H1 (cell line): ENCODE measurements at places on chromosomes 5 and 9.

DNA sequence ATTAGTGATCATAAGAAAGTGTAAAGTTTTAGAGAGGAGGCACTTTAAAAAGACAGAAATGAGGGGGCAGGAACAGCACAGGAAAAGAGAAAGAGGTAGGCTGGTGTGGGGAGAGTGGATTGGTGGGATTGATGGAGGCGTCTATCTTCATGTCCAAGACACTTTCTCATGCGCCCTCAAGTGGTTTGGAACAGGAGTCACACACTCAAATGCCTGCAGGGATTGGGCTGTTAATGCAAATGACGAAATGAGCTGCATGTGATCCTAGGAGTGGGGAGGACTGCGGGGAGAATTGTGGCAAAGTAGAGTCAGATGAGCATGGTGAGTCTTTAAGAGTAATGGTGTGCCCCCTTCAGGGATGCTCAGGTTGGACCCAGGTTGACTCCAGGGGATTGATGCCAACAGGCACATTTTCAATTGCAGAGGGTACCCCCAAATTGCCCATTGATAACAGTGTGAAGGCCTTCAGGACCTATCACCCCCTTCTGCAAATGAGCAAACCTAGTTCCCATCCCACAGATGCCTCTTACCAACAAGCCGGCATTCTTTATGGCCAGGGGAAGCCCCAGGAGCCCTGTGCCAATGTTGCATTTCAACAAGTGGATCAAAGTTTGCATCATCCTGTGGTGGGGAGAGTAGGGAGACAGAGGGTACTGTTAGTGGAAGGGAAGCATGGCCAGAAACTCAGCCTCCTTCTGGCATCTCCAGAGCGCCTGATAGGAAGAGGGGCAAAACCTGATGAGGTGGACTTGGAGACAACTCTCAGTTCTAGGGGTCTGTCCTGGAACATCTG, 5.3 kb downstream of the SLC36A3 start:
- DNase-seq = no peak

DNA sequence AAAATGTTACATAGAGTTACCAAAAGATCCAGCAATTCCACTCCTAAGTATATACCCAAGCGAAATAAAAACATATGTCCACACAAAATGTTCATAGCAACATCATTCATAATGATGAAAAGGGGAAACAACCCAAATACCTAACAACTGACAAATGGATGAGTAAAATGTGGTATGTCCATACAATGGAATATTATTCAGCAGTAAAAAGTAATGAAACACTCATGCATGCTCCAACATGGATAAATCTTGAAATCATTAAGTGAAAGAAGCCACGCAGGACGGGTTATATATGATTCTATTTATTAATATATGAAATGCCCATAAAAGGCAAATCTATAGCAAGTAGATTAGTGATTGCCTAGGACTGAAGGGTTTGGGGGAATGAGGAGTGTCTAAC, 6.0 kb downstream of the DENND1A start:
- no peak for DNase-seq

DNA sequence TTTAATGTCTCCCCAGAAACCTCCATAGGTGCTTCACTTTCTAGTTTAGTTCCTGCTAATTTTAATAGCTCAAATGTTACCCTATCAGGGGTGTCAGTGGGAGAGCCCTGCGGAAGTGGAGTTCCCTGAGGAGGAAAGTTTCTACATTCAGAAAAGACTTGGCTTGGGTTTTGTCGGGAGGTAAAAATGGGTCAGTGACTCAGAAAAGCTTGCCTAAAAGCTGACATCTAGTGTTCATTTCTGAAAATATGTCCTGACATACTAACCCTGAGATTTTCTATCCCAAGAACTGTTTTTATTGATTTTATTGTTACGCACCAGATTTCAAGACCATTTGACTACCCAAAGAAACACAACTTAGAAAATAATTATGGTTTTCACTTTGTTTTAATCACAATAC, 40.9 kb upstream of the GLDC start:
- DNase-seq = no peak

- DNase-seq = no peak
Measured at GRCh38 chr5:176440927-176441706, 7.1 kb upstream of the FAF2 start.

GRCh38 chr9:73863924-73864323, 633.2 kb upstream of the RORB start:
- no peak for DNase-seq

- DNase-seq = no peak
Measured at GRCh38 chr5:120354126-120354525, 110.0 kb upstream of the PRR16 start.

DNA sequence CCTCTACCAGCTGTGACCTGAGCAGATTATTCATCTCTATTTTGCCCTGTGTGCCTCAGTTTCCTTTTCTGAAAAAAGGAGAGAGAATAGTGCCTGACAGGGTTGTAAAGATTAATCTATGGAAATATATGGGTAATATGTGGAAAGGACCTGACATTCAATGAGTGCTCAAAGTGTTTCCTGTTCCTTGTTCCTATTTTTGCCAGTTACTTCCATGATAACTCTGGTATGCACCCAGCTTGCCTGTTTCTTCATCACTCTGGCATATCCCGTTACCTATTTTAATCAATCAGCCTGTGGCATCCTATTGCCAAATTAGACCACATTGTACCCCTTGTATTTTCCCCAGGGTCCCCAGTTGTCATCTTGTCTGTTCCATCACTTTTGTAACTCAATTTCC, 3.6 kb upstream of the ARAP3 start:
- DNase-seq = no peak

GRCh38 chr9:113701774-113702755, 174.0 kb upstream of the ZNF618 start:
- no peak for DNase-seq
